ENCODE measurements at places on chromosomes 13 and 19.

- no peak for DNase-seq
Measured at GRCh38 chr13:110643324-110643723, 28.0 kb downstream of the NAXD start.

DNA sequence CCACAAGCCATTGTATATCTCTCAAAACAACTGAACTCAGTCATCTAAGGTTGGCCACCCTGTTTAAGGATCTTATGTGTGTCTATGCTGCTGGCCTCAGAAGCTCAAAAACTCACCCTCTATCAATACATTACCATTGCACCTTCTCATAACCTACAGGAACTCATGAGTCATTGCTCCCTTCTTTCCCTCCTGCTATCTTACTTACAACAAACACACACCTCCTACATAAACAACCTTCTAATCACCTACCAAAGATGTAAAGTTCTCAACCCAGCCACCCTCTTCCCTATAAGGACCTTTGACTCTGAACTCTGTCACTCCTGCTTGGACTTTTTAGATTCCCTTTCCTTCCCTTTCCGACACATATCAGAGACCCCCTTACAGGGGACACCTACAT lies 13.3 kb upstream of the ZSCAN4 start:
- no peak for DNase-seq

GRCh38 chr19:7533925-7534480 lies 1.5 kb upstream of the PNPLA6 start:
- DNase-seq = peak; percentile 86

DNA sequence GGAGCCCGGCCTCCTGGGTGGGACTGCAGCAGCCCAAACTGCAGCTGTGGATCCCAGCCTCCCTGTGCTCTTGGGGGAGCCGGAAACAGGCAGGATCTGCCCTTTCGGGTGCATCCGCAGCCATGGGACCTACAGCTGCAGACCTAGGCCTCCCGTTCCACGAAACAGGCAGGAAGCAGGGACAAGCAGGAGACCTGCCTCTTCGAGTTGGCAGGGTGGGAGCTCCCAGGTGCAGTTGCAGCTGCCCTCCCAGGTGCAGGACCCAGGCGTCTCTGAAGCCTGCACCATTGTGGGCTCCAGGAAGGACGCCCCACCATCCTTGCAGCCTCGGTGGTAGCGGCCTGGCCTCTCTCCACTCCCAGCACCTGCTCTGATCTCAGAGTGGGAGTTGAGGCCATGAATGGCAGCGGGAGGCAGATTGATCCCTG lies 189.0 kb upstream of the KLHL1 start:
- no peak for DNase-seq

DNA sequence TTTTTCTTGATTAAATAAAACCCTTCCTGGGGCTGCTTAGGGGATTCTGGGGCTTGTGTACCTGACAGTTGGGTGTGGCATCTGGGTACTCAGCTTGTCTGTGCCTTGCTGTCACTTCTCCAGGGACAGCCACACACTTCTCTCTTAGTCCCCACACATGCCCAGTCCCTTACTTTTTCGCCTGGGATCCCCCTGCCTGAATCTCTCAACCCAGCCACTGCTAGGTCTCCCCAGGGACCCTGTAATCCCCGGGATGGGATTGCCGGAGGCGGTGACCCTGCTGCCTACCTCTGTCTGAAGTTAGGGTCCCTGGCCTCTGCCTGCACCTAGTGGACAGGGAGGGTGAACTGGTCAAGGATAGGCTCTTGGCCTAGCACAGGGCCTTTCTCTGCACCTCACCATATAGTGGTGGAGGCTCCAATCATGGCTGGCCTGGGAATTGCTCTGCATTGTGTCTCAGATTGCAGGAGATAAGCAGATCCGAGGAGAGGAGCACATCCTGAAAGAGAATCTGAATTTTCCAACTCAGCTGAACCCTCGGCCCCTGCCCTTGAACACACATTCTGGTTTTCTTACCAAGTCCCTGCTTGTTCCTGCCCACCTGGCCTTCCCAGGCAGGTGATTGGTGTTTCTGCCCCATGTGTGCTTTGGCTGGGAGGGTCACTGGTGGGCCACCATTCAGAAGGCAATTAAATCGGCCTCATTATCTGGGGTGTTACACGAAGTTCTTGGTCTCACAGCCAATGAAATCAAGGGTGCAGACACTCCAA lies 8.7 kb upstream of the ZNF492 start:
- no peak for DNase-seq

DNA sequence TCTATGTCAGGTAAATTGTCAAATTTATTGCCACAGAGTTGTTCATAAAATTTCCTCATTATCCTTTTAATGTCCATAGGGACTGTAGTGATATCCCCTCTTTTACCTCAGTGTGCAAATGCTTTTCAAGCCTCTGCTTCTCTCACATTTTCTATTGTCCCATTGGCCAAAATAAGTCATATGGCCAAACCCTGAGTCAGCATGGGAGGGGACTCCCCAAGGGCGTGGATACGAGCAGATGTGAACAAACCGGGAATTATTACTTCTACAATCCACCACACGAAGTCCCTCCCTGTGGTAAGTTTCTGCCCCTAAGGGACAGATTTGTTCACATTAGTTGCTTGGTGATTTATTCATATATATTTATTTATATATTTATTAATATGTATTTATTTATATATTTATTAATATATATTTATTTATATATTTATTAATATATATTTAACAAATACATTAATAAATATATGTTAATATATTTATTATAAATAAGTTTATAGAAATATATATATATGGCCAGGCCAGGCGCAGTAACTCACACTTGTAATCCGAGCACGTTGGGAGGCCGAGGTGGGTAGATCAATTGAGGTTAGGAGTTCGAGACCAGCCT lies 20.1 kb upstream of the CAMSAP3 start:
- no peak for DNase-seq

DNA sequence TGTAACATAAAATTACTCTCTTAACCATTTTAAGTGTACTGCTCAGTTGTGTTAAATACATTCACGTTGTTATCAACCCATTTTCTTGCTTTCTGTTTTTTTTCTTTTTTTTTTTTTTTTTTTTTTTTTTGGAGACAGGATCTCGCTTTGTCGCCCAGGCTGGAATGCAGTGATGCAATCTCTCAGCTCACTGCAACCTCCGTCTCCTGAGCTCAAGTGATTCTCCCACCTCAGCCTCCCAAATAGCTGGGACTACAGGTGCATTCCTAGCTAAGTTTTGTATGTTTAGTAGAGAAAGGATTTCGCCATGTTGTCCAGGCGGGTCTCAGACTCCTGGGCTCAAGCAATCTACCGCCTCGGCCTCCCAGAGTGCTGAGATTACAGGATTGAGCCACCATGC lies 42.5 kb upstream of the C13orf42 start:
- DNase-seq = no peak

GRCh38 chr13:20241593-20241992 lies 9.5 kb upstream of the GJB6 start:
- no peak for DNase-seq

- DNase-seq = no peak
Measured at GRCh38 chr13:66214467-66214866, 1015.7 kb downstream of the PCDH9 start.

DNA sequence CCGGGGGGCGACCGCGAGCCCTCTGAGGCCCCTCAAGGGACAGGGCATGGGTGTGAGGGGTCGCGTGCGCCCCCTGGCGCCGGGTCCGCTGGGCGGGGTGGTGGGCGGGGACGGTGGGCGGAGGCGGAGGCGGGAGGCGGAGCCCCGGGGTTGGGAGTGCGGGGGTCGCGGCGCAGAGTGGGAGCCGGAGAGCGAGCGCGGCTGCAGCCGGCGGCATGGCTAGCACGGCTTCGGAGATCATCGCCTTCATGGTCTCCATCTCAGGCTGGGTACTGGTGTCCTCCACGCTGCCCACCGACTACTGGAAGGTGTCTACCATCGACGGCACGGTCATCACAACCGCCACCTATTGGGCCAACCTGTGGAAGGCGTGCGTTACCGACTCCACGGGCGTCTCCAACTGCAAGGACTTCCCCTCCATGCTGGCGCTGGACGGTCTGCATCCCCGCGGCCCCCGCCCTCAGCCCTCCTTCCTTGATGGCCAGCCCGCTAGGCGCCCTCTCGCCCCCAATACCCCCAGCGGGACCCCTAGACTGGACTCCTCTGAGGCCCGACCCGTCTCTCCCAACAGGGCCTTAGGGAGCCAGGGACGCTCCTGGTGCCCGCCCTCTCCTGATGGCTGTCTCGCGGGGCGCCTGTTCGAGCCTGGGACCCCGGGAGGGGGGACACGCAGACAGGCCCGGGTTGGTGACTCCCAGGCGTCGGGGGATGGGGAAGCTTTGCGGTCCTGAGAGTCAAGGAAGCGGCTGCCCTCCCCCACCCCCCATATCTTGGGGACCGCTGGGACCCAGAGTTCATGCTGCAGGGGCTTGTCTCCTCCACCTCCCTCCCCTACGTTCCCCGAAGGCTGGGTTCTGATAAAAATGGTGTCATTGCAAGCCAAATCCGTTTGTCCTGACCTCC lies at the start of gene CLDN10:
TSS of gene CLDN10 (plus strand) at position 182 of the 903 bp plus-strand sequence. CDS start at position 216, 34 bp downstream.
- DNase-seq = no peak

- no peak for DNase-seq
Measured at GRCh38 chr13:99800951-99801350, 170.6 kb downstream of the ZIC5 start.

- DNase-seq = no peak
Measured at GRCh38 chr13:40096357-40096901, 441.0 kb downstream of the COG6 start.

GRCh38 chr19:6604906-6605305 lies 14.0 kb upstream of the CD70 start:
- DNase-seq = no peak

DNA sequence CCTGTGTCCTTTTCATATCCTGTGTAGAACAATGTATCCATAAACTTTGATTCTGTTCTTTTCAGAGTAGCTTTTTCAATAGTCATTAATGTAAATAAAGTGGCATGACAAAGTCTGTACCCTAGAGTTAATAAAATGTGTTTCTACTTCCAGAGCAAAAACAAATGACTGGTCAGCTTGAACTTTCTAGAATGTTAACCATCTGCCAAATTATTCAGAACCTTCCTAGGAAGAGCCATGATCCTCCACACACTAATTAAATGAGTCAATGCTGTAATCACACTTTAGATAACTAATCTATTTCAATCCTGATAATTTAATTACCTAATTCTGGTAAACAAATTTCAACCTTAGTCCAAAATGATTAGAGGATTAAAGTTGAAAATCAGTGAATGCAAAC lies 73.2 kb downstream of the DIAPH3 start:
- peak; percentile 18 for DNase-seq

GRCh38 chr19:37931881-37932655 lies 25.1 kb downstream of the SIPA1L3 start:
- peak; percentile 60 for DNase-seq

DNA sequence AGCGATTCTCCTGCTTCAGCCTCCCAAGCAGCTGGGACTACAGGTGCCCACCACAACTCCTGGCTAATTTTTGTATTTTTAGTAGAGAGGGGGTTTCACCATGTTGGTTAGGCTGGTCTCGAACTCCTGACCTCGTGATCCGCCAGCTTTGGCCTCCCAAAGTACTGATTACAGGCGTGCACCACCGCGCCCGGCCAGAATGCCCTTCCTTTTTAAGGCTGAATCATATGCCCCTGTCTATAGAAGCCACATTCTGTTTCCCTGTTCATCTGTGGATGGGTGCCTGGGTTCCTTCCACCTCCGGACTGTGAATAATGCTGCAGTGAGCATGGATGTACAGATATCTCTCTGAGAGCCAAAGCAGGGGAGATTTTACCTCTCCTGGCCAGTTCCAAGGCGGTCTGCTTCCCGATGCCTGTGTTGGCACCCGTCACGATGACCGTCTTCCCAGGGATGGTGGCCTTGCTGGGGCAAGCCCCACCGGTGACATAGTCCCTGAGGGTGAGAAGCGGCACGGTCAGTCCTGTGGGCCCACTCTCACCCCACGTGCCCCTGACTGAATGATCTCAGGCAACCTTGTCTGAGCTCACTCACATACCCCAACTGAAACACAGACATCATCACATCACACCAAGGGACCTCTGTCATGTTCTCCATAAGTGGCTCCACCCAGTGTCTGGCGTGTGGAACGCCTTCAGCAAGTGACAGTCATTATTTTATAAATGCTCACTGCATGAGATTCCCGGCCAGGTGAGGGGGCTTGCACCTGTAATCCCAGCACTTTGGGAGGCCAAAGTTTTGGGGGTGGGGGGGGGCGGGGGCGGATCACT lies 4.0 kb downstream of the RDH13 start:
- no peak for DNase-seq

DNA sequence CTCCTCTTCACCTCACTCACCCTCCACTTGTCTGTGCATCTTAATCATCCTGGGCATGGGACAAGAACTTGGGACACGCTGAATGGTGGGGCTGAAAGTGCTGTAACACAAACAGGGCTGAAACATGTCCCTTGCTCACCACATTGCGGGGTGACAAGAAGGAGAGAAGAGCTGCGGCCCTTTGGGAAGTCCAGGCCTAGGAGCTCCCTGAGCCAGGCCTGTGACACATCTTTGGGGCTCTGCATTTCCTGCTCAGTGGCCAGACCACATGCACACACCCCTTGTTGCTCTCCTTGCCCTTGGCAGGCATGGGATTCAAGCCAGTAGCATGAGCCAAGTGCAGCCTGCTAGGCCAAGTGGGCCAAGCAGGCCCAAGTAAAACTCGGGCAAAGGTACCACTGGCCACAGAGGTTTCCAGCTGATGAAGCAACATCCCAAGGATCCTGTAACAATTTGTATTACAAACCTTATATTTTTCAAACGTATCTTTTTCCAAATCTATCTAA lies 1384.3 kb upstream of the PCDH20 start:
- no peak for DNase-seq

- peak; percentile 98 for DNase-seq
Measured at GRCh38 chr19:3154957-3155736, 19.3 kb downstream of the GNA15 start.

DNA sequence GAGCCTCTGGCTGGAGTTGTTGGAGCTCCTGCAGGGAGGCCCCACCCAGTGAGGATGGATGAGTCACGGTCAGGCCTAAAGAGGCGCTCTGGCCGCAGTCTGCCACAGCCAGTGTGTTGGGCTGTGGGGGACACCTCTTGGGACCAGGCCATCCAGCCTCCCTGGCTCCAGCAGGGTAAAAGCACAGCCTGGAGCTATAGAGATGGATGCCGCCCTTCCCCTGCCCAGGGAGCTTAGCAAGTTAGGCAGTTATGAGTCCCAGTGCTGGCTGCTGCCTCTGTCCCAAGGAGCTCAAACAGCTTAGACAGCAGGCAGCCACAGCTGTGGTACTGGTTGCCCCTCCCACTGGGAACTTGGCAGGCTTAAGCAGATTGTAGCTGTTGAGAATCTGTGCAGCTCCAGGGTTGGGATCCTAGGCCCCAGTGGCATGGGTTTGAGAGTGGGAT lies 100.9 kb downstream of the NDFIP2 start:
- DNase-seq = no peak

- DNase-seq = peak; percentile 60
Measured at GRCh38 chr19:47430041-47430802, 10.9 kb upstream of the MEIS3 start.

GRCh38 chr19:17335575-17335974 lies 920 bp upstream of the ANO8 start:
- no peak for DNase-seq

- DNase-seq = no peak
Measured at GRCh38 chr19:21698215-21698614, 69.2 kb downstream of the ZNF100 start.

GRCh38 chr19:33306853-33307792 lies 4.8 kb upstream of the CEBPA start:
- DNase-seq = no peak

GRCh38 chr19:46626446-46626845 lies 1.6 kb upstream of the PTGIR start:
- DNase-seq = no peak

Data from fibroblast of skin of abdomen (primary cell).